ENCODE measurements at places on chromosomes 4 and X. TPM values are rescaled to one million over a fixed set of nuclear protein-coding genes. Genes with fewer than 3 reads are reported as not detected.
A peak's percentile ranks its signal among the peaks of the same experiment; 100 is the strongest.

The PACRGL gene
- polyA plus RNA-seq = 7.6 TPM

The PLAC8 gene
- polyA plus RNA-seq = 47.6 TPM

GRCh38 chr4:176363072-176363471 lies 43.3 kb downstream of the SPCS3 start:
- H3K27me3 ChIP-seq = no peaks in the 10 kb centered on the region
- no peak overlapping the region for H3K4me3 ChIP-seq

GRCh38 chr4:167290678-167291077 lies 56.4 kb upstream of the SPOCK3 start:
- H3K4me1 ChIP-seq = no peaks in the 10 kb centered on the region
- H3K4me3 ChIP-seq = no peak overlapping the region
- DNase-seq = no peak
- H3K36me3 ChIP-seq = no peaks in the 10 kb centered on the region
- H3K27ac ChIP-seq = no peak overlapping the region

The ZMAT1 gene
- 2.1 TPM for polyA plus RNA-seq

- H3K27me3 ChIP-seq = no peaks in the 10 kb centered on the region
- H3K4me1 ChIP-seq = no peaks in the 10 kb centered on the region
- DNase-seq = peak; percentile 25
- H3K4me3 ChIP-seq = no peak overlapping the region
- no peaks in the 10 kb centered on the region for H3K36me3 ChIP-seq
Measured at GRCh38 chrX:3518870-3519269, 172.4 kb upstream of the MXRA5 start.
